ENCODE measurements at places on chromosomes 5 and 9. TPM values are rescaled to one million over a fixed set of nuclear protein-coding genes. Genes with fewer than 3 reads are reported as not detected.

DNA sequence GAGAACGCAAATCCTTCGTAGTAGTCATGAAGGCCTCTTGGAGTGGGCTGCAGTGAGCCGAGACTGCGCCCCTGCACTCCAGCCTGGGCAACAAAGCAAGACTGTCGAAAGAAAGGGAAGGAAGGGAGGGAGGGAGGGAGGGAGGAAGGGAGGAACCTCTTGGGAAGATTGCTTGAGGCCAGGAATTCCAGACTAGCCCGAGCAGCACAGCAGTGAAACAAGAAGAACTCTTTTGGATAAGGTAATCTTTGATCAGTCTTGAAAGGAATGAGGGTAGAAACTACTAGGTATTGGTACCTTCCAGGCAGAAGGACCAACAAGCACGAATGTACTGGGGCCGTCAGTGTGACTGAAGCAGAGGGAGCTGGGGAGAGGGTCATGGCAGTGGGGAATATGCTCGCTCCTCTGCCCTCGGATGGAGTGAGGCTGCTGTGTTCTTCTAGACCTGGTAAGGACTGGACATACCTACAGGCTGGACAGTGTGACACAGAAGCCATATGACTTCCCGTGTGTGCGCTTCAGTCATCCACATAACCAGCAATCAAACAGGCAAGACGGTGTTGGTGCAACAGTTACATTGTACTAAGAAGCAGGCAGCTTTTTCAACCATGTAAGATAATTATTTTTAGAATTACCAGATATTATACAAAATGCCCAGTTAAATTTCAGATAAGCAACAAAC lies 45.2 kb downstream of the P4HA2 start:
- DNase-seq = no peak

DNA sequence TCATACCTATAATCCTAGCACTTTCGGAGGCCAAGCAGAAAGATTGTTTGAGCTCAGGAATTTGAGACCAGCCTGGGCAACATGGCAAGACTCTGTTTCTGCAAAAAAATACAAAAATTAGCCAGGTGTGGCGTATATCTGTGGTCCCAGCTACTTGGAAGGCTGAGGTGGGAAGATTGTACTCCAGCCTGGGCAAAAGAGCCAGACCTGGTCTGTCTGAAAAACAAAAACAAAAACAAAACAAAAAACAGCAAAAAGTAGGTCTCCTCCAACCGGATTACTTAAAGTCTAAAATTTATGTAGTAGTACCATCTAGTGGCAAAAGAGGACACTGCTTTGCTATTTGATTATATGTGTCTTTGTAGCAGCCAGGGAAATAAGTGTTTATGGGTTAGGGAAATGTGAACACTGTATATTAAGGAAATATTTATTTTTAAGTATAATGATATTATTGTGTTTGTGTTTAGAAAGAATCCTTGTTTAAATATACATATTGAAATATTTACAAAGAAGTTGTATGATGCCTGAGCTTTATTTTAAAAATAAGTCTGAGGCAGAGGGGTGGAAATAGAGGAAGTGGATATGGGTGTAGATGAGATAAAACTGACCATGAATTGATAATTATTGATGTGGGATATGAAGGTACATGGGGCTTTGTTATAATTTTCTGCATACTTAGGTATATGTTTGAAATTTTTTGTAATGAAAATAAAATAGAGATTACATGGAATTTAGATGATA lies 20.0 kb downstream of the APC start:
- peak; percentile 83 for DNase-seq

The PRUNE2 gene
- total RNA-seq = 65.1 TPM

- DNase-seq = no peak
Measured at GRCh38 chr5:148476302-148476701, 92.5 kb downstream of the FBXO38 start.

- DNase-seq = no peak
Measured at GRCh38 chr9:98997604-98998003, 53.9 kb downstream of the COL15A1 start.

- no peak for DNase-seq
Measured at GRCh38 chr9:34400275-34400674, 23.6 kb upstream of the MYORG start.

DNA sequence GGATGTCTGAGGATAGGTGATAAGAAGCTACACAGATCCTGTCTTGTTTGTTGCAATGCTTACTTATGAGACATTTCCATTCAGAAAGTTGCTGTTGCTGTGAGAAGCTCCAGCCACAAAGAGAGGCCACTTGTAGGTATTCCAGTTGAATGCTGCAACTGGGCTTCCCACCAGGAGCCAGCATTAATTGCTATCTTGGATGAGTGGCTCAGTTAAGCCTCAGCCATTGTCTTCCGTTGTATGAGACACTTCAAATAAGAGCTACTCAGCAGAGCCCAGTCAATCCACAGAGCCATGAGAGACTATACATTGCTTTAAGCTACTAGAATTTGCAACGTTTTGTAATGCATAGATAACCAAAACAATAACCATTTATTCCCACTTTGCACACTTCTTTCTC lies 104.3 kb upstream of the ARRDC3 start:
- no peak for DNase-seq

The CCNO gene
- 5.9 TPM for total RNA-seq

- peak; percentile 44 for DNase-seq
Measured at GRCh38 chr5:76546497-76547102, 76.6 kb downstream of the F2RL2 start.

GRCh38 chr5:137994556-137994955 lies 38.3 kb downstream of the FAM13B start:
- no peak for DNase-seq

The GRXCR2 gene
- total RNA-seq = not detected

- no peak for DNase-seq
Measured at GRCh38 chr9:125325826-125326225, 64.2 kb downstream of the GAPVD1 start.

The GADD45G gene
- total RNA-seq = 7.3 TPM

DNA sequence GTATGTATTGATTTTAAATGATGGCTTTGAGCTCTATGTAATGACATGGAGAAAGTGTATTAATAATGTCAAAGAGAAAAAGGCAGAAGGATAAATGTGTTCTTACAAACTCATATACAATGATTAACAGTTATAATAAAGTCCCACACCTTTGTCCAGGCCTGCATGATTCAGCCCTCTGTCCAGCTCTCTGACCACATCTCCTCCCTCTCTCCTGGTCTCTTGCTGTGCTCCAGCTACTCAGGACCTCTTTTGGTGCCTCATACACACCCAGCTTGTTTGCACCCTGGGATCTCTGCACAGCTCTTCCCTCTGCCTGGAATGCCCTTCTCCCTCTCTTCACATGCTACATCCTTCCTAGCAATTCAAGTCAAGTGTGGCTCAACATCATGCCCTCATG lies 37.5 kb upstream of the DMRT1 start:
- no peak for DNase-seq

GRCh38 chr9:109010746-109011145 lies 2.6 kb downstream of the CTNNAL1 start:
- DNase-seq = no peak

DNA sequence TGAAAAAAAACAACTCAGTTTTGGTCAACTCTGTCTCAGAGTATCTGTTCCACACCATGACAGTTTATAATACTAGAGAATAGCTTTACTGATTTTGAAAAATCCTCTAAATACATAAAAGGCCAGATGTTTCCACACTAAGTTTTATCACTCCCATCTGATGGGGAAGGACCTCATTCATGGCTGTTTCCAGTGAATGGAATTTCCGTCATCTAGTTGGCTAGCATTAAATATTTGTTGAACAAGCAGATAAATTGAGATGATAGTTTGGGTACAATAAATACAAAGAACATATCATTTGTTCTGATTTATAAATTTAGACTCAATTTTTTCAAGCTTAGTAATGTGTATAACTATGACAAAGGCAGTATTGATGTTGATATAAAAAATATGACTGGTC lies 408.5 kb downstream of the PTPRD start:
- no peak for DNase-seq

DNA sequence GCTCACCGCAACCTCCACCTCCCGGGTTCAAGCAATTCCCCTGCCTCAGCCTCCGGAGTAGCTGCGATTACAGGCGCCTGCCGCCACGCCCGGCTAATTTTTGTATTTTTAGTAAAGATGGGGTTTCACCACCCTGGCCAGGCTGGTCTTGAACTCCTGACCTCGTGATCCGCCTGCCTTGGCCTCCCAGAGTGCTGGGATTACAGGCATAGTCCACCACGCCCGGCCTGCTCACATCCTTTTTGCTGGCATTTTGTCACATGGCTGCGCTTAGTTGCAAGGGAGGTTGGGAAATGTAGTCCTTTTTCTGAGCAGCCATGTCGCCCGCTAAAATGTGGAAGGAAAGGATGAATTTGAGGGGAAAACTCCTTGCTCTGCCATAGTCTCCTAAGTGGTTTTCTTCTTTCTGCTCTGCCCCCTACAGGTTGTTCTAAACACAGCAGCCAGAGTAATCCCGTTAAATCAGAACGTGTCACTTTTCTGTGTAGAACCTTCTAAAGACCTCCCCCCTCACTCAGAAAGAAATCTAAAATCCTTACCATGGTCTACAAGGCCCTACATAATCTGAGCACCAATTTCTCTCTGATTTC lies 57.8 kb upstream of the HSPA9 start:
- peak; percentile 83 for DNase-seq

The SPTAN1 gene
- 354 TPM for total RNA-seq

GRCh38 chr5:170747357-170747756 lies 36.2 kb upstream of the GABRP start:
- no peak for DNase-seq

The PTTG1 gene
- total RNA-seq = 2.5 TPM

GRCh38 chr9:133171161-133171961 lies 7.6 kb upstream of the GBGT1 start:
- no peak for DNase-seq

- no peak for DNase-seq
Measured at GRCh38 chr9:32487981-32488380, 38.0 kb downstream of the RIGI start.

GRCh38 chr9:77910194-77910621 lies 121.4 kb downstream of the GNAQ start:
- DNase-seq = no peak

The RABEPK gene
- 12.6 TPM for total RNA-seq

DNA sequence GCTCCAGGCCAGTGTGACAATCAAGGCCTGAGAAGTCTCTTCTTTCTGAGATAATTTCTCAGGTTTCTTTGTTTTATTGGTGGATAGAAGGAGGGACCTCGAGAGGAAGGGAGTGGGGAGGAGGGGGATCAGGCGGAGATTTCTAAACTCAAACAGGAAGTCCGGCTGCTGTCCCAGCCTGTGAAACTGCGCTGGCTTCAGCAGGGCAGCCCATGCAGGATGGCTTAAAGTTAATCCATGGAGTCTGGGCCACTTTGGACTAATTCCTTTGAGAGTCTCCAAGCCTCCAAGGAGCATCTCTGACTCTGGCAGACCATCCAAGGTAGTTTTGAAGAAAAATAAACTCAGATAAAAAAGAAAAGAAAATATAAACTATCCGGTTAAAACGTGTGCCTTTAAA lies 378.5 kb downstream of the MLLT3 start:
- DNase-seq = no peak

GRCh38 chr5:74028976-74029375 lies 403.0 kb downstream of the ARHGEF28 start:
- no peak for DNase-seq

The FBP2 gene
- total RNA-seq = not detected

The GABRA1 gene
- total RNA-seq = not detected

The LCN1 gene
- not detected for total RNA-seq

GRCh38 chr5:61346511-61346910 lies 14.5 kb downstream of the ZSWIM6 start:
- no peak for DNase-seq

GRCh38 chr5:3276896-3277295 lies 318.7 kb upstream of the IRX1 start:
- peak; percentile 59 for DNase-seq

GRCh38 chr5:80516826-80517225 lies 28.9 kb downstream of the FAM151B start:
- DNase-seq = no peak
